ENCODE measurements at places on chromosomes 11 and 22.

GRCh38 chr11:6354651-6355485, 34.6 kb upstream of the CAVIN3 start:
- DNase-seq, result no peak

DNA sequence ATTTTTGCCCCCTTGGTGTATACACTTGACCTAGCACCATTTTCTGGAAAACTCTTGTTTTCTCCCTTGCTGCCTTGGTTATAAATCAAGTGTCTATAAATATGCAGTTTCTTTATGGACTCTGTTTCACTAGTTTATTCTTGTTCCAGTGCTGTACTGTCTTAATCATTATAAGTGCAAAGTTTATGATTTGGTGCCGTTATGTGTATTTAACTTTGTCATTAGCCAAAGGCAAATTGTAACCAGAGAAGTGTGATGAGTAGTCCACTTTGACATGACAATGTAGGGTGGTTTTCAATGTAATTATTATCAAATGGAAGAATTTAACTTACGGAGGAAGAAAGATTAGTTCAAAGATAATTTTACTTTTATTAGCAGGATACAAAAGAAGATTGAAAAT, 40.3 kb downstream of the SPECC1L start:
- no peak for DNase-seq

DNA sequence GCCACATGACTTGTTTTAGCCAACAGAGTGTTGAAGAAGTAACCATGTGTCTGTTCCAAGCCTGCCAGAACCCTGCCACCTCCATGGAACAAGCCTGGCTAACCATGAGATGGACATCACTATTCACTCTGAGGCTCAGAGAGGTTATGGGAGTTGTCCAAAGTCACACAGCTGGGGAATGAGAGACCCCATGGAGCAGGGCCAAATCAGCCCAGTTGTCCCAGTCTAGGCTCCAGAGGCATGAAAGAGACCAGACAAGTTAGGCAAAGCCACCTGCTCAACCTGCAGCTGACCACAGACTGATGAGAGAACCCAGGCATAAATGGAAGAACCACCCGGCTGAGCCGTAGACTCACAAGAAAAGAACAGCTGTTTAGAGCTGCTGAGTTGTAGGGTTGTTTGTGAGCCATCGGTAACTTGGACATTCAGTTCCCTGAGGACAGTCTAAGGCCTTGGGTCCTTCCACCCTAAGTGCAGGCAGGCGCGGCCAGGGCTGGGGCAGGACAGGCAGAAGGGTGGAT, 74.7 kb upstream of the PHF21B start:
- no peak for DNase-seq

DNA sequence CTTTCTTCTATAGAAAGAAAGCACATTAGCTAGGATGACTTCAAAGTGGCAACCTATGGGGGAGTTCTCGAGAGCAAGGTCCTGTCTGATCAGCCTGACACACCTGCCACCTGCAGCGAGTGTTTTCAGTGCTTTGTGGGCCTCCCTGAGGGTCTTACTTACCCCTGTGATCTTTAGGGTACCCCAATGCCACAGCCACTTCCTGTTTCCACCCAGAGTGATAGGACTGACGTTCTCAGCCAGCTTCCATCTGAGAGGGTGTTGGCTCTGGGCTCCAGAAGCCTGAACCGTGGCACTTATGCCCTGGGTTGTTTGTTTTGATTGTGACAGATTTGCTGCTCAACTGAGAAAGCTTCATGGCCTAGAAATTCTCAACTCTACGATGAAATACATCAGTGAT, 21.7 kb upstream of the ANKK1 start:
- no peak for DNase-seq

GRCh38 chr11:128840137-128840536, 27.0 kb downstream of the KCNJ1 start:
- DNase-seq, result no peak

Measured in AG09309 (cell line).